Right kidney (tissue), 9 donors: ENCODE measurements at places on chromosomes 2 and 18.

GRCh38 chr2:86468162-86469033, 27.2 kb downstream of the KDM3A start:
- DNase-seq = no peak

- DNase-seq = no peak
These were observed 99.5 kb upstream of the GATA6 start for GRCh38 chr18:22069916-22070315.

- DNase-seq = no peak
These were observed 479.4 kb upstream of the TCF4 start for GRCh38 chr18:56067214-56067894.

- DNase-seq = no peak
These were observed 68.7 kb upstream of the FN1 start for GRCh38 chr2:215504547-215504946.

DNA sequence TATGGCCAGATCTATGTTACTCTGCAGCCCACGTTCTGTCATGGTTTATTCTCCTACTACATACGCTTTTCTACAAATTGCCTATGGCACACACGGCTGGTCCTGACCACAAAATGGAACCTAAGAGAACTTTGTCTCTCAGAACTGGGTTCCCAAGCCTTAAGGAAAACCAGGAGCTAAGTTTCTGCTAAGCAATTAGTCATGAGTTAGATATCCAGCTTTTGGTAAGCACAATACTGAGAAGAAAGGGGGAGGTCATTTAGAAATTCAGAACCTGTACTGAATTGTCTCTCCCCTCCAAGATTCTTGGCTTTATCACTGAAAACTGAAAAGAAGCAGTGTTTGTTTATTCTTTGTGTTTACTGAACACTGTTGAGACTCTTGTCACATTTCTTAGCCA, 283.5 kb upstream of the TANK start:
- DNase-seq = no peak

- DNase-seq = no peak
These were observed 8.0 kb upstream of the SERTAD2 start for GRCh38 chr2:64661741-64662169.
